HL-60 (cell line): ENCODE measurements at places on chromosomes 3 and 15.

DNA sequence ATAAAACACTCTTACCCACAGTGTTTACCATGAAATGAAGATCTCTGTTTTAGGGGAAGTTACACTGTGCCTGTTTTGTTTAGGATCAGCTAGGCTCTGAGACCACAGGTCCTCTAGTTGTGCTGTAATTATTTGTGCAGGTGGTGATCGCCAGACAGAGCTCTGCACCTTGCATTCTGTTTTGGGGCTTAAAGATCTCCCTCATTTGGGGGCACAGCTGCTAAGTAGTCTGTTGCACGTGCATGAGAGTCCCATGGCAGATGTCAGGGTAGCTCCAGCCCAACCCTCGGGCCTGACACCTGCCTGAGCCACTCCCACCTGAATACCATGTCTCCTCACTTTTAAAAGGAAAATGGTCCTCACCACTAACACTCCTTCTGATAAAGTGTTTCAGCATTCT lies 12.4 kb downstream of the C3orf20 start:
- no peak for DNase-seq

- no peak for DNase-seq
Observed at GRCh38 chr3:10757021-10757820, 58.8 kb upstream of the SLC6A11 start.

GRCh38 chr15:92942706-92943105 lies 42.6 kb downstream of the CHD2 start:
- no peak for DNase-seq

DNA sequence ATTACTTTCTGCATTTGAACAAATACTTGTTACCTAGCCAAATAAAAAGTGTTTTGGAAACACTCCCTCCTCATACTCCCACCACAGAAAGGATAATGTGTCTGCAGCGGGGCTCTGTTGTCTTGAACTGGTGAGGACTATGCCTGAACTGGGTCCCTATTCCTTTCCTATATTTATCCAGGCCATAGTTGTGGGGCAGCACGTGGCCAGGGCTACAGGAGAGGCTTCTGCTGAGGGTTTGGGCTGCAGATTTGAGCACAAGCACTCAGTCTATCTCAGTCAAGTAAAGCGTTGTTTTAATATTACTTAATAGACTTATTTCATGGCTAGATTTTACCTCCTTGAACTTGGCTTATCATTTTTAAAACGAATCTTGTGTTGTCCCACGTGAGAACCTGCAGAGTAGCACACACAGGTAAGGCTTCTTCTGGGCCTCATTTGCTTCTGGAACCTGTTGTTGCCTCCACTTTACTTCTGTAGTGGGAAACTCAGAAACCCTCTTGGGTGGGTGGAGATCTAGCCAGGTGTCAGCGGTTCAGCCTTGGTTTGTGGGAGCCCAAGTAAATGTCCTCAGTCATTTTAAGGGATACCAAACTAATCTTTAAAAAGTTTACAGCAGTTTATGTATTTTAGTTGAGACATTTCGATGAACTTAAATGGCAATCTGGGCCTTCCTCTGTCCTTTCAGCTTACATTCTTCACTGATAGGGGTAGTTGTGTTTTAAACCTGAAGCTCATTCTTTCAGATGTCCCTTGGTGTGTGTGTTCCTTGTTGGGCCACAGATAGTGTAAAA lies 51.1 kb downstream of the TRIM71 start:
- no peak for DNase-seq
